Glutamatergic neuron (in vitro differentiated cells): ENCODE measurements at places on chromosomes 3 and 15. TPM values are rescaled to one million over a fixed set of nuclear protein-coding genes. Genes with fewer than 3 reads are reported as not detected.

GRCh38 chr15:69039516-69040225 lies 25.2 kb downstream of the NOX5 start:
- H3K36me3 ChIP-seq, result no peaks in the 10 kb centered on the region
- H3K27me3 ChIP-seq, result no peaks in the 10 kb centered on the region
- no peak overlapping the region for H3K4me3 ChIP-seq
- H3K27ac ChIP-seq, result no peak overlapping the region
- H3K4me1 ChIP-seq, result no peaks in the 10 kb centered on the region

AQP9 gene
- not detected for total RNA-seq

DNA sequence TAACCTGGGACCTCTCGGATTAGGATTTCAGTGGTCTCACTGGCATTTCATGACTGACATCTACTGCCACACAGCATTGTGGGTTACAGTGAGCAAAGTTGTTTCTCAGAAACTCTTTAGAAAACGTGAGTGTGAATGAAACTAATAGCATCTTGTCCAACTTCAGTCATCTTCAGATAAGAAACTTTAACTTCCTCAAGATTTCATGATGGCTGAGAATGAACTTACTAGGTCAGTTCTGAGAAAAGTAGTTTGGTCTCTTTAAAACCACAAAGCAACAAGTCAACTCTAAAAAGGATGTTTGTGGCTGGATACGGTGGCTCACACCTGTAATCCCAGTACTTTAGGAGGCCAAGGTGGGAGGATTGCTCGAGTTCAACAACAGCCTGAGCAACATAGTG lies 14.2 kb upstream of the HOMER2 start:
- no peak overlapping the region for H3K27ac ChIP-seq
- no peaks in the 10 kb centered on the region for H3K36me3 ChIP-seq
- no peaks in the 10 kb centered on the region for H3K27me3 ChIP-seq
- H3K4me1 ChIP-seq, result no peaks in the 10 kb centered on the region
- no peak overlapping the region for H3K4me3 ChIP-seq

CPLX3 gene
- 0.32 TPM for total RNA-seq

DNA sequence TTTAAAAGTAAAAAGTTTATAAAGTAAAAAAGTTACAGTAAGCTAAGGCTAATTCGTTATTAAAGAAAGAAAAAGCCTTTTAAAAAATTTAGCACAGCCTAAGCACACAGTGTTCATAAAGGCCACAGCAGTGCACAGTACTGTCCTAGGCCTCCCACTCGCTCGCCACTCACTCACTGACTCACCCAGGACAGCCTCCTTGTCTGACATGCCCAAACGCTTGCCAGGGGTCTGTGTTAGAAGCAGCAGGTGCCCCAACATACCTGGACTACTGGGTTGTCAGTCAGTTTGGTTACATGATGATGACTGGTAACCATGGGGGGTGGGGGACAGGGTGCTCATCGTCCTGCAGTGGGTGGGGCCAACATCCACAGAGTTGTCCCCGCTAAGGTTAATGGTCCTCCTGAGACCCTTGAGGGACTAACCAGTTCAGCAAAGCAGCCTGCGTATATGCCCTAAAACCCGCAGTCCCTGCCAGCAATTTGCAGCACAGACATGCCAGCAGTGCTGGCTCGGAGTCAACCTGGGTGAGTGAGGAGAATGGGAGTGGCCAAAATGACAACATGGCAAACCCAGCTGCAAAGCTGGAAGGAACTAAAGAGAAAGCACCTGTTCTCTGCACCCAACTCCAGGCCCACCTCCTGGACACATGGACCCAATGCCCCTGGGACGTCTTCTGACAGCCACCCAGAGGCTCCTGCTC lies 49.2 kb downstream of the CYFIP1 start:
- no peak overlapping the region for H3K27ac ChIP-seq
- H3K4me3 ChIP-seq, result no peak overlapping the region
- H3K36me3 ChIP-seq, result no peaks in the 10 kb centered on the region
- H3K27me3 ChIP-seq, result peaks cover 4% of the 10 kb centered on the region
- no peaks in the 10 kb centered on the region for H3K4me1 ChIP-seq

DNA sequence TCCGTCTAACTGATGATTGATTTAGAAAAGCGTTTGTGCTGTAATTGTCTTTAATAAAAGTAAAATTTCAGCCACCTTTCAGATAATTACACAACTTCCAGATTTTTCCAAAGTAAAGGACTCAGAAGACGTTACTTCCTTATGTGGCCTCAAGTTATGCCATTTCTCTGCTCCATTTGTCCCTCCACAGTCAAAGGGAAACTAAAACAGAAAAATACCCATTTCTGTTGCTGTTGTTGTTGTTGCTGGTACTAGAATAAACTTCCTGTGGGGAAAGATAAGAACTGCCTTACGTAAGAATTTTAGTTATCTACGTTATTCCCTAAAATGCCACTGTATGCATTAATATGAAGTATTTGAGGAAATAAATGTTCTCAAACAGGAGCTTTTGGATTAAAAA lies 153.9 kb downstream of the P3H2 start:
- H3K27me3 ChIP-seq, result peaks cover 2% of the 10 kb centered on the region
- no peak overlapping the region for H3K4me3 ChIP-seq
- no peak for DNase-seq
- H3K36me3 ChIP-seq, result no peaks in the 10 kb centered on the region
- H3K27ac ChIP-seq, result no peak overlapping the region
- no peaks in the 10 kb centered on the region for H3K4me1 ChIP-seq

DNA sequence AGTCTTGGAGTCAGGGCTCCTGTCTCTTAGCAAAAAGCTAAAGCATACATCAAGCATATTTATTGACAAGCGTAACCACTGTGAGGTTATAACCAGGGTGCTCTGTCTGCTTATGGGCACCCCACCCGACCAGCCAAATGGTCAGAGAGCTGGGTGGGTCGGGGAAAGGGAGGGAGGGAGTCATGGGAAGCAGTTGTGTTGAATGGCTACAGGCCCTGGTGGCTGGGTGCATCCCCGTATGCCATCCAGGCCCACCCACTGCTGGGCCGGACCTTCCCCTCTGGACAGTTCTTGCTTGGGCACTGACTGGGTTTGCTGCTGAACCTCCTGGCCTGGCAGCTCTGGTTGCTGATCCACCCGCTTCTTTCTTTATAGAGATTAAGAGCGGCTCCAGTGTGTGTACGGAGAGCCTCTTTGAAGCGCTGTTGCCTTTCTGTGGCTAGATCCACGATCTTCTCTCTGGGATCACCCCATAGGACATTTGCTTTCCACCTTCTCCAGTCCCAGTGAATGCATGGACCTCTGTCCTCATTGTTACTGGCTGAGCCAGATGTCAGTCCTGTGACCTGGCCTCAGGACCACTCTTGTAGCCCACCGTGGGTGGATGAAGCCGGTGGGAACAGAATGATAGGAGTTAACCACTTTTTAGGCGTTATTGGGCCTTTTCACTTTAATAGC lies 59.6 kb downstream of the SMAD3 start:
- H3K27me3 ChIP-seq, result peaks cover 2% of the 10 kb centered on the region
- H3K36me3 ChIP-seq, result no peaks in the 10 kb centered on the region
- H3K4me3 ChIP-seq, result no peak overlapping the region
- H3K27ac ChIP-seq, result no peak overlapping the region
- H3K4me1 ChIP-seq, result peaks cover 4% of the 10 kb centered on the region

GRCh38 chr3:115784739-115785536 lies 161.6 kb downstream of the GAP43 start:
- H3K4me1 ChIP-seq, result peaks cover 49% of the 10 kb centered on the region
- peak overlapping the region; percentile 99 for H3K27ac ChIP-seq
- H3K4me3 ChIP-seq, result peak overlapping the region; percentile 94
- H3K27me3 ChIP-seq, result peaks cover 18% of the 10 kb centered on the region
- peak; percentile 21 for DNase-seq
- no peaks in the 10 kb centered on the region for H3K36me3 ChIP-seq

PRR23C gene
- total RNA-seq, result not detected

- H3K4me3 ChIP-seq, result peak overlapping the region; percentile 93
- H3K27me3 ChIP-seq, result peaks cover 8% of the 10 kb centered on the region
- DNase-seq, result no peak
- H3K27ac ChIP-seq, result no peak overlapping the region
- no peaks in the 10 kb centered on the region for H3K36me3 ChIP-seq
These were observed 1.9 kb downstream of the DAG1 start for GRCh38 chr3:49471856-49472495.

GRCh38 chr15:97759363-97759762 lies 201.1 kb upstream of the ARRDC4 start:
- H3K36me3 ChIP-seq, result no peaks in the 10 kb centered on the region
- H3K27me3 ChIP-seq, result peaks cover 5% of the 10 kb centered on the region
- peaks cover 7% of the 10 kb centered on the region for H3K4me1 ChIP-seq
- no peak overlapping the region for H3K27ac ChIP-seq
- DNase-seq, result no peak
- H3K4me3 ChIP-seq, result no peak overlapping the region

DCP1A gene
- 41.6 TPM for total RNA-seq

GRCh38 chr15:69369631-69370030 lies 44.5 kb upstream of the KIF23 start:
- peaks cover 2% of the 10 kb centered on the region for H3K27me3 ChIP-seq
- H3K36me3 ChIP-seq, result peaks cover 4% of the 10 kb centered on the region
- no peak overlapping the region for H3K27ac ChIP-seq
- no peak for DNase-seq
- H3K4me3 ChIP-seq, result no peak overlapping the region

DNA sequence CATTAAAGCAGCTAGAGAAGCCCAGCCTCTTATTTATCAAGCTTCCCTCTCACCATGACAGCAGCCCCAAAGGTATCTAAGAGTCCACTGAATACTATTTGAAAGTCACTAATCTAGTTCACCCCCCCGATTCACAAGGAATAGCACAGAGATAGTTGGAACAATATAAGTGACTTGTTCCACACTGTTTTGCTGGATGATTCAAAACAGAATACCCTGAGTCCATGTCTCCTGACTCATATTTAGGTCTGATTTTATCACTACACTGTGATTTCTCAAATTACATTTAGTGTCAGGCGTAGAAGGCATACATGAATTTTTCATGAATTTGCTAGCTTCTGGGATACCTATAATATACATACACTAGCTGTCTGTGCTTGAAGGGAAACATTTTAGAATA lies 18.7 kb upstream of the EOGT start:
- H3K36me3 ChIP-seq, result no peaks in the 10 kb centered on the region
- H3K4me1 ChIP-seq, result no peaks in the 10 kb centered on the region

DNA sequence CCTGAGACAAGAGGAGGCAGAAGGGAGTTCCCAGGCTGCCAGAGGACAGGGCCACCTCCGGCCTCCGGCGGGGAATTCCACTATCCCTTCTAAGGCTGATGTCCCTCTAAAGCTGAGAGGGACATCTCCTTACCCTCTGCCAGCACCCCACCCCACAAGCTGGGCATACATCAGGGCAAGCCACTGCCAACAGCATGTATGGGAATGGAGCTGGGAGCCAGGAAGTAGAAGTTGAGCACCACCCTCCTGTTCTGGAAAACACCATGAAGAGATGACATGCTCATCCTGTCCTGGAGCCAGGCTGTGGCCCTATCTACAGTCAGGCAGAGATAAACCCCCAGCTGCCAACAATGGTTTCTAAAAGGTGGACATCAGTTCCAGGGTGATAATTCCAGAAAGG lies 7.1 kb downstream of the PLCD1 start:
- H3K4me3 ChIP-seq, result no peak overlapping the region
- no peak overlapping the region for H3K27ac ChIP-seq
- peaks cover 8% of the 10 kb centered on the region for H3K4me1 ChIP-seq
- H3K27me3 ChIP-seq, result peaks cover 6% of the 10 kb centered on the region

- H3K27ac ChIP-seq, result no peak overlapping the region
- H3K36me3 ChIP-seq, result no peaks in the 10 kb centered on the region
- H3K27me3 ChIP-seq, result peaks cover 2% of the 10 kb centered on the region
- DNase-seq, result no peak
- no peak overlapping the region for H3K4me3 ChIP-seq
These were observed 95.4 kb upstream of the KLHL25 start for GRCh38 chr15:85889956-85890619.

GRCh38 chr3:197592361-197593045 lies 36.7 kb upstream of the BDH1 start:
- no peak overlapping the region for H3K4me3 ChIP-seq
- no peak overlapping the region for H3K27ac ChIP-seq
- no peaks in the 10 kb centered on the region for H3K36me3 ChIP-seq
